ENCODE measurements at places on chromosomes 6 and 20. TPM values are rescaled to one million over a fixed set of nuclear protein-coding genes. Genes with fewer than 3 reads are reported as not detected.

DNA sequence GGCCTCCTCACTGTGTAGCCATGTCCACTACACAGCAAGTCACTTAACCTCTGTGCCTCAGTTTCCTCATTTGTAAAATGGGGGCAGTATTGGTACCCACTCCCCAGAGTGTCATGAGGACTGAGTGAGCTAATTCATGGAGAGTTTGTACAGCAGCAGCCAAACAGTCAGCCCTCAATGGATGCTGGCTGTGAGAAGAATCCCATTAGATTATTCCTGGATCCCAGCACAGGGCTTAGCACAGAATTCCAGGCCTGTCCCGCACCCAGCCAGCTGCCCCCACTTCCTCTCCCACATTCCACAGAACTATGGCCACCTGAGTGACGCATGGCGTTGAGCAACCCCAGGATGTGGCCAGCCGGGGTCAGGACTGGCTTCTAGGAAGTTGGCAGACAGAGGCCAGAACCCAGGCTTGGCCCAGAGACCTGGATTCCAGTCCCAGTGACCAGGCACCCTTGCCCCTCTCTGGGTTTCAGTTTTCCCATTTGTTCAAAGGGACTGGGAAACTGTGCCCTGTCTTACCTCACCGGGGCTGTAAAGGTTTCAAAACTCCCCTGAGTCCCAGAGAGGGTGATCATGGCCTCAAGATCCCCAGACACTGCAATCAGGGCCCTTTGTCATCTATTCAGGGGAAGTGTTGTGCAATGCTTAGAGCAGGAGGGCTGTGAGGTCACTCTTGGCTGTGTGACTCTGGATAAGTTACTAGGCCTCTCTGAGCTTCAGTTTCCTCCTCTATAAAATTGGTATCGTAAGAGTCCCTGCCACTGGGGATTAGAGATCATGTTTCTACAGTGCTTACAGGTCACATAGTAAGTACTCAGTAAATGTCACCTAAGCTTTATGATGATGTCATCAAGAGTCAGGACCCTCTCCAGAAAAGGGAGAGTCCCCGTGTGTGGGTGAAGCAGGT is 3.0 kb upstream of the TGM2 start:
- DNase-seq = peak; percentile 51
- H3K36me3 ChIP-seq = no peaks in the 10 kb centered on the region
- H3K27ac ChIP-seq = no peak overlapping the region
- no peaks in the 10 kb centered on the region for H3K27me3 ChIP-seq

Gene DCDC2
- total RNA-seq = 0.58 TPM

Gene BPIFB4
- not detected for total RNA-seq

DNA sequence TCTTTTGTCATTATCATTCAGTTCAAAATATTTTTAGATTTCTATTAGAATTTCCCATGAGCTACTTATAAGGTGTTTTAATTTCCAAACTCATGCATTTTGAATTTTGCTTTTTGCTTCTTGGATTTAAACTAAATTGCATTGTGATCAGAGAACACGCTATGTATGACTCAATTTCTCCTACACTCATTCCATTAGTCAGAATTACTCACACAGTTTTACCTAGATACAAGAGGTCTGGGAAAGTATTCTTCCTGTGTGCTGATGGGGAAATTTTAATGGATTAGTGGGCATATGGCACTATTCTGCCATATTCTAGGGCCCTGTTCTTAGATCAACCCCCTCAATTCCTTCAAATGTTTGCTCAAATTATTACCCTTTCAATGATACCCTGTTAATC is 49.9 kb upstream of the BMP5 start:
- no peak for DNase-seq
- no peaks in the 10 kb centered on the region for H3K4me1 ChIP-seq
- no peaks in the 10 kb centered on the region for H3K36me3 ChIP-seq

Gene SRSF6
- 76.9 TPM for total RNA-seq

DNA sequence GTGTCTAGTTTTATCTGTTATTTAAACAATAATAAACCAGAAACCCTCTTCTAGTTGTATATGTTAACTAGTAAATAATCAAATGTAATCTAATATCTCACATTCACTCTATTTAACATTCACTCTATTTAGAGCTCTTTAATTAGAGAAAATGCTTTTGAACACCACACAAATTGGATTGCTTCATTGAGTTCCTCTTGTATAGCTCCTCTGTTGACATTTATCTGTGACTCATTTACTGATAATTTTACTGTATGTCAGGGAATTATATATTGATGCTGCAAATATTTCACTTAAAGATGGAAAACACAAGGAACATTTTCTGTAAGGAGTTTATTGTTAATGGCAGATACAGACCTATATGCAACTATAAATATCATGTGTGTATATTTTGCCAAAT is 594.6 kb downstream of the COL12A1 start:
- H3K36me3 ChIP-seq = no peaks in the 10 kb centered on the region
- DNase-seq = no peak
- no peaks in the 10 kb centered on the region for H3K27me3 ChIP-seq
- H3K4me1 ChIP-seq = no peaks in the 10 kb centered on the region
- H3K4me3 ChIP-seq = no peak overlapping the region

GRCh38 chr6:79605061-79605460 is 26.1 kb upstream of the SH3BGRL2 start:
- H3K36me3 ChIP-seq = no peaks in the 10 kb centered on the region
- no peak overlapping the region for H3K27ac ChIP-seq
- no peaks in the 10 kb centered on the region for H3K27me3 ChIP-seq
- H3K4me3 ChIP-seq = no peak overlapping the region
- DNase-seq = no peak

GRCh38 chr6:14274546-14275492 is 157.2 kb downstream of the CD83 start:
- no peak overlapping the region for H3K4me3 ChIP-seq
- H3K36me3 ChIP-seq = no peaks in the 10 kb centered on the region
- DNase-seq = no peak
- no peak overlapping the region for H3K27ac ChIP-seq
- no peaks in the 10 kb centered on the region for H3K27me3 ChIP-seq

- no peak for DNase-seq
- H3K4me1 ChIP-seq = peaks cover 56% of the 10 kb centered on the region
- no peak overlapping the region for H3K4me3 ChIP-seq
- no peaks in the 10 kb centered on the region for H3K36me3 ChIP-seq
- H3K27me3 ChIP-seq = no peaks in the 10 kb centered on the region
Measured at GRCh38 chr6:166624275-166624674, 2.8 kb downstream of the RPS6KA2 start.

- no peaks in the 10 kb centered on the region for H3K4me1 ChIP-seq
- DNase-seq = peak; percentile 48
- no peaks in the 10 kb centered on the region for H3K36me3 ChIP-seq
- peak within 1 kb of the TSS; percentile 55 for H3K27ac ChIP-seq
Measured at GRCh38 chr6:52087498-52087999, at the start of gene PKHD1. Gene PKHD1 (minus strand): TSS chr6:52087613. CDS start chr6:52084933, 2,680 bp downstream.

GRCh38 chr20:51420111-51420510 is 122.4 kb downstream of the NFATC2 start:
- no peak overlapping the region for H3K27ac ChIP-seq
- no peaks in the 10 kb centered on the region for H3K36me3 ChIP-seq
- no peak overlapping the region for H3K4me3 ChIP-seq
- H3K4me1 ChIP-seq = no peaks in the 10 kb centered on the region

Gene SLC22A1
- not detected for total RNA-seq

Gene SF3B5
- total RNA-seq = 196 TPM

Gene SAMD3
- total RNA-seq = 0.87 TPM

DNA sequence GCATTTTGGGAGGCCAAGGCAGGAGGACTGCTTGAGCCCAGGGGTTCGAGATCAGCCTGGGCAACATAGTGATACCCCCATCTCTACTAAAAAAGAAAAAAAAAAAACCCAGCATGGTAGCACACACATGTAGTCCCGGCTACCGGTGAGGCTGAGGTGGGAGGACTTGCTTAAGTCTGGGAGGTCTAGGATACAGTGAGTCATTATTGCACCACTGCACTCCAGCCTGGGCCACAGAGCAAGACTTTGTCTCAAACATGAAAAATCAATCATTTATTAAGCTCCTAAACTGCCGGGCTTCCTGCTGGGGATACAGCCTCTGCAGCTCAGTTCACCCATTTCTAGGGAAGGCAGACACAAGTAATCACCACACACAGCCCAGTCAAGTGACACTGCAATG is 7.3 kb upstream of the USP45 start:
- H3K27ac ChIP-seq = no peak overlapping the region
- H3K36me3 ChIP-seq = no peaks in the 10 kb centered on the region
- H3K4me1 ChIP-seq = peaks cover 12% of the 10 kb centered on the region
- no peaks in the 10 kb centered on the region for H3K27me3 ChIP-seq
- no peak overlapping the region for H3K4me3 ChIP-seq

Gene LST1
- 6.7 TPM for total RNA-seq

DNA sequence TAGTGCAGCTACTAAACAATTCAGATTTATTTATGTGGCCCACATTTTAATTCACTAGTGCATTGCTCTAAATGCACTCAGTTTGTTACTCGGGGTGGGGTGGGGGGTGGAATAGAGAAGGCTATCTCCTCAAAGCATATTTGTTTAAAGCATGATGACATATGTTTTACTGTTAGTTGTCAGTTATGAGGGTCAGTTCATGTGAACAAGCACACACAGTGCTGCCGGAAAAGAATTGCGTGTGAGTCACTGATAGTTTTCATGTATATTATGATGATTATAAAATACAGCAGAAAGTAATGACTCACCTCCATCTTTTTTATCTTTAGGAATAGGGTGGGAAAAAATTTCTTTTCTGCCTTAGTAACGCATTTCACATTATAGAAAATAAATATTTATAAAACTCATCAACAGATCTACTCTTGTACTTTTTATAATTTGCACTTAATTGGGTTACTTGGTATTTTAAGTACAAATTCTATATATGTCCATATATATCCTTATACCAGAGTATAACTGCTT is 42.2 kb upstream of the STXBP5 start:
- H3K27ac ChIP-seq = no peak overlapping the region
- H3K27me3 ChIP-seq = no peaks in the 10 kb centered on the region
- H3K4me3 ChIP-seq = no peak overlapping the region
- no peaks in the 10 kb centered on the region for H3K36me3 ChIP-seq

Gene ANKEF1
- 9.4 TPM for total RNA-seq

Gene OPRL1
- not detected for total RNA-seq

Gene COX4I2
- not detected for total RNA-seq

DNA sequence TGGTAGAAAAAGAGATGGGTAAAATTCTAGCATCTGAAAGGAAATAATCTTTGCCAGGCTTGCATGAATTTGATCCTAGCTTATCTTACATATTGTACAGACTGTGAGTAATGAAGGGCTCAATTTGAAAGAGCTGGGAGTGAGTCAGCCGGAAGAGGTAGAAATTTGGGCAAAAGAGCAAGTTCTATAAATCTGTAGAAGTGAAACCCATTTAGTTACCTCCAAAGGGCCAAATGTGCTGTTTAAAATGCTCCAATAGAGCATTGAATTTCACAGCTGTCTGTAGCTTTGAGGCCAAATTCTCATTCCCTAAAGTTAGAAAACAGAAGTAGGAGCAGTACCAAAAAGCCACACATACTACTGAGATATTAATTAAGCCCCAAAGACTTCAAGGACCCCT is 466.1 kb downstream of the BTBD3 start:
- H3K27ac ChIP-seq = no peak overlapping the region
- no peaks in the 10 kb centered on the region for H3K36me3 ChIP-seq
- H3K4me3 ChIP-seq = no peak overlapping the region
- no peak for DNase-seq
- H3K4me1 ChIP-seq = no peaks in the 10 kb centered on the region

Gene C6orf58
- total RNA-seq = not detected

Gene SLC22A23
- total RNA-seq = 102 TPM

Gene C6orf118
- not detected for total RNA-seq

Gene DNMT3B
- total RNA-seq = not detected

DNA sequence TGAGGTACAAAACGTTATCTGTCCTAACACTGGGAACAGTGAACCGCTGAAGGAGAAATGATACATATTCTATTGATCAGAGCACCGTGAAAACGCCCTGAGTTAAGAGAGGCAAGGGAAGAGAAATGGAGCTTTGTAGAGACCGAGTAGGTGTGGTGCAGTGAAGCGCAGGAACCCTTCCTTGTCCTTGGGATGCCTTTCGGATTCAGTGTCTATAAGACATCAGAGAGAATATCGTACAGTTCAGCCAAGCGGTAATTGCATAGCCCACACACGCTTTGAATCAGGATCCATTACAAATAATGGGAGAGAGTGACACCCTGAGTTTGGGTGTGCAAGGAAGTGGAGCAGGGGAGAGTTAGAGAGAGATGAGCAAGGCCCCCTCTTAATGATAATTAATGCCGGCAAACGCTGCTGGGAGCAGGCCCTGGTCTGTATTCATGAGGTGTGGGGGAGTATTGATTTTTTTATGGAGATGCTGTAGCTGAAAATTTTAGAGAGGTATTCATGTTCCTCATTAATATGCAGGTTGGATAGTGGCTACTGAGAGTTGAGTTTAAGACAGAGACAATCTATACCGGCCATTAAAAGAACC is 20.7 kb downstream of the NOX3 start:
- H3K4me3 ChIP-seq = no peak overlapping the region
- H3K36me3 ChIP-seq = no peaks in the 10 kb centered on the region
- H3K27me3 ChIP-seq = no peaks in the 10 kb centered on the region
- no peaks in the 10 kb centered on the region for H3K4me1 ChIP-seq
- H3K27ac ChIP-seq = no peak overlapping the region

Gene ZNF337
- 16.8 TPM for total RNA-seq

Gene EDN3
- total RNA-seq = 2.3 TPM

DNA sequence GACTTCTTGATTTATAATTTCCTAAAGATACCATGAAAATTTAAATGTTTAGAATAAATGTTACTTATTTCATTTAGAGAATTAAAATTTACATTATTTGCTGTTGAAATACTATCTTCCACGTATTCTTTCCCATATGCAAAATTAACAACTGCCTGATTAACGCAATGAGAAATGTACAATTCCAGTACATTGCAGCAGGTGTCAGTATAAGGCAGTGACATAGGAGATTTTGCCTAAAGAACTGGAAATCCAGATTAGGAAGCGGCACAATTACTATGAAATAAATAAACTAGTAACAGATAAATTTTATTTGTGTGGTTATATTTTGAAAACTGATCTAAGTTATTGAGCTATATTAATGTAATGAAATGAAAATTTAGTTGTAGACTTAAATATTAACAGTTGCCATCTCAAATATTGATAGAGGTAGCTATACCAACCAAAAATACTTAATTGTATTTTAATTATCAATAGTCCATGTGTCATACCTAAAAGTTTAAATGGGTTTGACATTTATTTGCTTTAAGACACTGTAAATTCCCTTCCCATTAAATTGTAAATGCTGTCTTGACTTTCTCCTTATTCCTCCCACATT is 300.2 kb downstream of the UTRN start:
- peak; percentile 75 for DNase-seq
- H3K4me3 ChIP-seq = no peak overlapping the region
- H3K27ac ChIP-seq = no peak overlapping the region
- H3K36me3 ChIP-seq = peaks cover 10% of the 10 kb centered on the region
- no peaks in the 10 kb centered on the region for H3K27me3 ChIP-seq
- peaks cover 17% of the 10 kb centered on the region for H3K4me1 ChIP-seq

DNA sequence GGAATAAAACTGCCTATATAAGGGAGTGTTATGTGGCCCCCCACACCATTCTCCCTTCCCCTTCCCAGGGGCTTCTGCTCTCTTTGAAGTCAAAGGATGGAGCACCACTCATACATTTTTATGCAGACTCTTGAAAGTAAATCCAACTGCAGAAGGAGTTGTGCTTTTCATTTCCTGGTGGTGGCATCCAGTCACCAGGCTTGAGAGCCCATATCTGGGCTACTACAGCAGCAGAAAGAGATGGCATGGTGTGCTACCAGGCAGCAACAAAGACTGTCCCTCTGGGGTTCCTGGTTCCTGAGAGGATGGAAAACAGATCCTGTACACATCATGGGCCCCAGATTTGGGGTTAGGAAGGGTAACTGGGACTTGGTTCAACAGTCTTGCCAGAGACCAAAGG is 226.4 kb downstream of the CLIC5 start:
- no peak overlapping the region for H3K4me3 ChIP-seq
- no peaks in the 10 kb centered on the region for H3K4me1 ChIP-seq
- no peaks in the 10 kb centered on the region for H3K27me3 ChIP-seq
- no peak for DNase-seq
- H3K27ac ChIP-seq = no peak overlapping the region
- no peaks in the 10 kb centered on the region for H3K36me3 ChIP-seq

Measured in stomach (tissue), 19 donors.